T-helper 2 cell treated with Interferon-gamma antibody and Interleukin-4, amounts not matched to agents 5 μg/mL and 100 μg/mL, for 36 hours (primary cell): ENCODE measurements at places on chromosomes 6 and 20.

GRCh38 chr6:164085091-164086075 is 670.9 kb downstream of the QKI start:
- no peak for DNase-seq

GRCh38 chr20:48211238-48211637 is 426.0 kb upstream of the SULF2 start:
- DNase-seq, result no peak

DNA sequence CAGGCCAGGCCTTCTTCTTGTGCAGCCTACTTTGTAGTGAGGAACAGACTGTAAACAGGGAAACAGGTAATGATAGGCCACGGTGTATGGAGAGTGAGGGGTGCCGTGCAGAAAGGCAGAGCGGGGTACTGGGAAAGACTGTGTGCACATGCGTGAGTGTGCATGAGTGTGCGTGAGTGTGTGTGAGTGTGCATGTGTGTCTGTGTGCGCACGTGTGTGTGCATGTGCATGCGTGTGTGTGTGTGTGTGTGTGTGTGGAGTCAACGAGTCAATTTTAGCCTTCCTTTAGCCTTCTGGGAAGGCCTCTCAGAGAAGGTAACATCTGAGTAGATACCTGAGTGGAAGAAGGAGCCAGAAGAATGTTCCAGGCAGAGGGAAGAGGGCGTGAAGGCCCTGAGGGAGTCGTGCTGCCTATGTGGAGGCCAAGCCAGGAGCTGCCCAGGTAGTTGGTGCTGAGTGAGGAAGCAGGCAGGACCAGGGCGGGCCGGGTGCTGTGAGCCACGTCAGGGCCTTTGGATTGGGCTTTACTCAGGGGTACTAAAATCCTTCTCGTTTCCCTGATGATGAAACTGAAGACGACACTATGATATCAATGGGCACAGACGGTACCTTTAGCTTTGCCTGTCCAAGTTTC is 6.3 kb downstream of the APCDD1L start:
- DNase-seq, result no peak

- peak; percentile 79 for DNase-seq
These were observed 305.9 kb downstream of the CLIC5 start for GRCh38 chr6:45709781-45710220.

DNA sequence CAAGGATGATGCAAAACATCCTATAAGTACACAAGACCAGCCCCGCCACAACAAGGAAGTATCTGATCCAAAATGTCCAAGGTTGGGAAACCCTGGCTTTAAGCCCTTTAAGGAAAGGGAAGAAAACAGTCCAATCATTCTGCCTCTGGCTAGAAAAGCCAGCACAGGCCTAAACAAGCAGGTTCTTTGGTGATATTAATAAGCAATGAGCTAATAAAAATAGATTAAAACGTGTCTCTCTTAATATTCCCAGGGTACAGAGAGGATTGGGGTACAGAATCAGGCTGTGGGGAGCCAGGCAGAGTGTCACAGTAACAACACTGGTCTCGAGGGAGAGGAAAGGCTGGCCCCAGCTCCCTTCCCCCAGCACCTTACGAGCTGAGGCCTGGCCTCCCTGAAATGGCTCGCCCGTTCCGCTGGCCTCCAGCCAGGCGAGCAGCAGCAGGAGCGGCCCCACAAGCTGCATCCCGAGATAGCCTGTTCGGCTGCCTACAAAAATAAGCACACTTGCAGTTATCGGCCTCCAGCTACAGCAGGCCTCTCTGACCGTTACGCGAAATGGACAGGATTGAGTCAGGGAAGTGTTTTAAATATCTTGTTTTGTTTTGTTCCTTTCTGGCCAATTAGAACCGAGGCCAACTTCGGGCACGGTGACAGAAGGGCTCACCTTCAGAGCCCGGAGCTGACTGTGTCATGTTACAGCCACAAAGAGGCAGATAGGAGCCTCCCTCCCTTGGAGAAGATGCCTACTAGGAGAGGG is 4.0 kb upstream of the ZMYND8 start:
- DNase-seq, result no peak

DNA sequence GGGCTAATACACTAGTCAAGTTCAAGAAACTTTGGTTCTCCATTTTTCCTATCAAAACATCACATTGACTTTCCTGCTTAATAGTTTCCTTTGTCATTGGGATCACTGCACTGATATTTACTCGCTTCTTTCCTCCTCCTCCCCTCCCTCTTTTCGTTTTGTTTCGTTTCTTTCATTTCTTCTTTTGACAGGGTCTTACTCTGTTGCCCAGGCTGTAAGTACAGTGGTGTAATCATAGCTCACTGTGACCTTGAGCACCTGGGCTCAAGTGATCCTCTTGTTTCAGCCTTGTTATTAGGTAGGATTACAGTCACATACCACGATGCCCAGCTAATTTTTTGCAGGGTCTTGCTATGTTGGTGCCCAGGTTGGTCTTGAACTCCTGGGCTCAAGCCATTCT is 12.3 kb downstream of the PAQR8 start:
- DNase-seq, result no peak

- no peak for DNase-seq
These were observed 833.8 kb upstream of the CITED2 start for GRCh38 chr6:140208286-140208685.

GRCh38 chr20:57459278-57459677 is 65.7 kb downstream of the CTCFL start:
- no peak for DNase-seq

DNA sequence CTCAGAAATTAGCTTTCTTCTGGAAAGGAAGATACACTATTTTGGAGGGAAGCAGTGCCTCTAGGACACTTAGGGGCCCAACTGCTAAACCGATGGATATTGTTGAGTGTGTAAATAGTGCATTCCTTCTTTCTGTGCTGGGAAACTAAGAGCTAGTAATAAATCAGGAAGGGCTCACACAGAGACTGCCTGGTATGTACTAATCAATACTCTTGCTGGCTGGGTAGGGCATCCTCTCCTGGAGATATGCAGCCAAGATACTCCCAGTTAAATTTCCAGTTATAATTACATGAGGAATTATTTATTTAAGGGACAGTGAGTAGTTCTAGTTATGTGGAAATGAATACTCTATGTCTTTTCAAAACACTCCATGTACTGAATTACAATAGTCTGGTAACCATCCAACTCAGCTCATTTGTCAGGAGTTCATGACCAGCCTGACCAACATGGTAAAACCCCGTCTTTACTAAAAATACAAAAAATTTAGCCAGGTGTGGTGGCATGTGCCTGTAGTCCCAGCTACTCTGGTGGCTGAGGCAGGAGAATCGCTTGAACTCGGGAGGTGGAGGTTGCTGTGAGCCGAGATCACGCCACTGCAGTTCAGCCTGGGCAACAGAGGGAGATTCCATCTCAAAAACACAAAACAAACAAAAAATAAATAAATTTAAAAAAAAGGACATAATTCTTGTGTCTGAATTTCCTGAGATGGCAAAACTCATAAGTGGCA is 100.0 kb downstream of the OR2B2 start:
- DNase-seq, result no peak

GRCh38 chr6:160124605-160125004 is 3.0 kb downstream of the SLC22A1 start:
- DNase-seq, result no peak

DNA sequence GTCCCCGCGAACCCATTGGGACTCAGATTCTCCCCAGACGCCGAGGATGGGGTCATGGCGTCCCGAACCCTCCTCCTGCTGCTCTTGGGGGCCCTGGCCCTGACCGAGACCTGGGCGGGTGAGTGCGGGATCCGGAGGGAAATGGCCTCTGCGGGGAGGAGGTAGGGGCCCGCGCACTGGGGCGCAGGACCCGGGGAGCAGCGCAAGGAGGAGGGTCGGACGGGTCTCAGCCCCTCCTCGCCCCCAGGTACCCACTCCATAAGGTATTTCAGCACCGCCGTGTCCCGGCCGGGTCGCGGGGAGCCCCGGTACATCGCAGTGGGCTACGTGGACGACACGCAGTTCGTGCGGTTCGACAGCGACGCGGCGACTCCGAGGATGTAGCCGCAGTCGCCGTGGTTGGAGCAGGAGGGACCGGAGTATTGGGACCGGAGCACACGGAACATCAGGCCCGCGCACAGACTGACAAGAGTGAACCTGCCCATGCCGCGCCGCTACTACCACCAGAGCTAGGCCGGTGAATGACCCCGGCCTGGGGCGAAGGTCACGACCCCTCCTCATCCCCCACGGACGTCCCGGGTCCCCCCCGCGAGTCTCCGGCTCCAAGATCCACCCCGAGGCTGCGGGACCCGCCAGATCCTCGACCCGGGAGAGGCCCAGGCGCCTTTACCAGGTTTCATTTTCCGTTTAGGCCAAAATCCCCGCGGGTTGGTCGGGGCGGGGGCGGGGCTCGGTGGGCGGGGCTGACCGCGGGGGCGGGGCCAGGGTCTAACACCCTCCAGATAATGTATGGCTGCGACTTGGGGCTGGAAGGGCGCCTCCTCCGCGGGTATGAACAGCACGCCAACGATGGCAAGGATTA is 15.7 kb upstream of the HLA-A start:
- DNase-seq, result peak; percentile 83
